ENCODE measurements at places on chromosomes 12 and 14.

DNA sequence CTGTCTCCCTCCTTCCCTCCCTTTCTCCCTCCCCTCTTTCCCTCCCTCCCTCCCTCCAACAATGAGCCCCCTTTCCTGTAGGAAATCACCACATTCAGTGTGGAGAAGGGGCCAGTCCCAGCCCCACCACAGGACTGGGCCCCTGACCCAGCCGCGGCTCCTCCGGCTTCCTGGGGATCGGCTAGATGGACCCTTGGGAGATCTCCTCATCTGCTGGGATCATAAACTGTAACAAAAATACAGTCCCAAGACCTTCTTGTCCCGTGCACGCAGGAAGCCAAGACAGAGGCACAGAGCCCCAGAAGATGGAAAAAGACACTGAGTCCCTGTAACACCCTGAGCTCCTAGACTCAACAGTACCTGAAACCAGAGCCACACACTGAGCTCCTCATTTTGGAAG is 23.9 kb downstream of the DIO3 start:
- peak; percentile 12 for DNase-seq

GRCh38 chr12:106774808-106775524 is 484 bp downstream of the RIC8B start:
- peak; percentile 63 for DNase-seq

- DNase-seq, result no peak
These were observed 136.7 kb downstream of the CHST11 start for GRCh38 chr12:104593482-104593881.

GRCh38 chr14:86987966-86988365 is 1005.0 kb downstream of the GALC start:
- no peak for DNase-seq

DNA sequence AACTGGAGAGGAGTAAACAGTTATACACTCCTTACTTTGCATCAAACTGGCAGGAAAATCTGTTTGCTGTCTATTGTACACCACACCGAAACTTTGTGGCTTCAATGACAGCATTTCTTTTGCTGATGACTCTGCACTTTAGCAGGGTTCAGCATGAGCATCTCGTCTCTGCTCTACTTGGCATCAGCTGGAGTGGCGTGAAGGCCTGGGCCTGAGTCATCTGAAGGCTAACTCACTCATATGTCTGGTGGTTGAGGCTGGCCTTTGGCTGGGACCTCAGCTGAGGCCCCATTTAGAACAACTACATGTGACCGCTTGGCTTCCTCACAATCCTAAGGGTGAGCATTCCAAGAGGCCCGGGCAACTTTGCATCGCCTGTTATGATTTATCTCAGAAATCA is 28.7 kb upstream of the REP15 start:
- no peak for DNase-seq

DNA sequence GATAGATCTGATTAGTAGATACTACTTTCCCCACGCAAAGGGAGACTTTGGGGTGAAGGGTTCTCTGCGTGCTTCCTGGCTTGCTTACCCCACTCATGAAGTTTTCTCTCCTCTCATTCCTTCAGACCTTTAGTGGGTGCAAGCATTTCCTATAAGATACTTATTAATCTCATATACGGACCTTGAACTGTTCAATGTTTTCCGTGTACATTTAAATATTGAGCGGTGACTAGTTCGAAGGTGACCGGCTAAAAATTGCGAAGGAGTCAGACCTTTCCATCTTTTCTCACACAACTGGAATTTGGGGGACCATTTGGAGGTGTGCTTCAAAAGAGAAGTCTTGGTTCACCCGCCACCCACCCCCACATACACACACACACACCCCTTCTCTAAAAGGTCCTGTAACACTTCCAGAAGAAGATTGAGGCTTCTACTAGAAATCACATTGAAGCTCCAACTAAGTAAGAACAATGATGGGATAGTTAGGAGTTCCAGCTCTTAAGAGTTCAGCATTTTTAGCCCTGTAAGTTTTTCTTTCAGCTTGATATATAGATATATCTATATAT is 6.1 kb upstream of the FOXG1 start:
- DNase-seq, result no peak

DNA sequence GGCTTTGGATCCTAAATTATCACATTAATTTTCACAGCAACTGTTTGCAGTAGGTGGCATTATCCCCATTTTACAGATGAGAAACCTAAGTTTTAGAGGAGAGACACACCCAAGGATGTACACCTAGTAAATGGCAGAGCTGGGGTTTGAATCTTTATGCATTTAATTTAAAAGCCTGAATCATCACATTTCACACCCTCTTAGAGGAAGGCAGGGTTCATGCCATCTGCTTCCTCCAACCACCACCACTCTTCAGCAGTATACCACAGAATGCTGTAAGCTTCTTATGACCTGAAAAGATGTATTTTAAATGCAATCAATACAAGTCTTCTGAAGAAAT is 90.3 kb downstream of the CRADD start:
- no peak for DNase-seq

- no peak for DNase-seq
These were observed 424.4 kb upstream of the LMO3 start for GRCh38 chr12:17030338-17030737.

- DNase-seq, result no peak
These were observed 33.7 kb upstream of the HELB start for GRCh38 chr12:66268562-66268961.

GRCh38 chr12:30457621-30458289 is 237.9 kb downstream of the IPO8 start:
- DNase-seq, result no peak

DNA sequence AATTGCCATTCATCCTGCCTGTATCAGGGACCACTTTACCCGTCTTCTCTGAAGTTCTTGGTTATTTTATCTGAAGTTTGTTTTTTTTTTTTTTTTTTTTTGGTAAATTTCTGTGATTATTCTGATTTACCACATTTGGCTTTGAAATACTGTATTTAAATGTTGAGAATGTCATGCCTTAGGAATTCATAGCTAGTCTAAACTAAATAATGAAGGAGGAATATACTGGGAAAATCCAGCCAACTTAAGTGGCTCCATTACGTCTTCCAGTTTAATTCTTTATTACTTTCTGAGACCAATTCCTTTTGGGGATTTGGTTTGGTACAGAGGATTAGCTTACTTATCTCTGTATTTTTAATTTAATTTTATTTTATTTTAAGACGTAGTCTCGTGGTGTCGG is 60.3 kb upstream of the KCNMB4 start:
- no peak for DNase-seq

- DNase-seq, result no peak
These were observed 28.7 kb downstream of the CCDC85C start for GRCh38 chr14:99575043-99576023.

GRCh38 chr12:116910645-116911451 is at the start of gene FBXW8:
FBXW8 (plus strand) TSS chr12:116910950; CDS start chr12:116911038, 88 bp downstream.
- DNase-seq, result peak; percentile 89

DNA sequence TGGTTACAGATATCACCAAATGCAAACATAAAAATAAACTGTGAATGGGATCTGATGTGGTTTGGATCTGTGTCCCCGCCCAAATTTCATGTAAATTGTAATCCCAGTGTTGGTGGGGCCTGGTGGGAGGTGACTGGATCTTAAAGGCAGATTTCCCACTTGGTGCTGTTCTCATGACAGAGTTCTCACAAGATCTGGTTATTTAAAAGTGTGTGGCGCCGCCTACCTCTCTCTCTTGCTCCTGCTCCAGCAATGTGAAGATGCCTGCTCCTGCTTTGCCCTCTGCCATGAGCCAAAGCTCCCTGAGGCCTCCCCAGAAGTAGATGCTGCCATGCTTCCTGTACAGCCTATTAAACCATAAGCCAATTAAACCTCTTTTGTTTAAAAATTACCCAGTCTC is 47.8 kb downstream of the SLC25A21 start:
- DNase-seq, result no peak

- DNase-seq, result no peak
These were observed 63.8 kb downstream of the TNFAIP2 start for GRCh38 chr14:103186909-103187586.

DNA sequence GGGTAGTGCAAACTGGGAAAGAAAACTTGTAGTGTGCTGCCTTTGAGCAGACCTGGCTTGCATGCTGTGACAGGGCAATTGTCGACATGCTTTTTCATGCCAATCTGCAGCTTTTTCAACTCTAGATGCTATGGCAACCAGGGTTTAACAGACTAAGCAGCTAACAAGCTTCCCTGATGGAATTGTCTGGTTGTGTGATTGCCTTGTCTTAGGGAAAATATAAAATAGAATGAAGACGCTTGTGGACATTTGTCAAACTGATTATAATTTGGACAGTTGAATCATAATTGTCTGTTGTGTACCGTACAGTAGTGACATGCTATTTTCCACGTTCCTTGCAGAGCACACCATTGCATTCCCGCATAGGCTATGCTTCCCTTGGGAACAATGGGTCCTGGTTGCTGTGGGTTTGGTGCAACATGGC is 113.0 kb downstream of the FOXG1 start:
- DNase-seq, result no peak

GRCh38 chr12:74349925-74350324 is 187.7 kb upstream of the ATXN7L3B start:
- no peak for DNase-seq

DNA sequence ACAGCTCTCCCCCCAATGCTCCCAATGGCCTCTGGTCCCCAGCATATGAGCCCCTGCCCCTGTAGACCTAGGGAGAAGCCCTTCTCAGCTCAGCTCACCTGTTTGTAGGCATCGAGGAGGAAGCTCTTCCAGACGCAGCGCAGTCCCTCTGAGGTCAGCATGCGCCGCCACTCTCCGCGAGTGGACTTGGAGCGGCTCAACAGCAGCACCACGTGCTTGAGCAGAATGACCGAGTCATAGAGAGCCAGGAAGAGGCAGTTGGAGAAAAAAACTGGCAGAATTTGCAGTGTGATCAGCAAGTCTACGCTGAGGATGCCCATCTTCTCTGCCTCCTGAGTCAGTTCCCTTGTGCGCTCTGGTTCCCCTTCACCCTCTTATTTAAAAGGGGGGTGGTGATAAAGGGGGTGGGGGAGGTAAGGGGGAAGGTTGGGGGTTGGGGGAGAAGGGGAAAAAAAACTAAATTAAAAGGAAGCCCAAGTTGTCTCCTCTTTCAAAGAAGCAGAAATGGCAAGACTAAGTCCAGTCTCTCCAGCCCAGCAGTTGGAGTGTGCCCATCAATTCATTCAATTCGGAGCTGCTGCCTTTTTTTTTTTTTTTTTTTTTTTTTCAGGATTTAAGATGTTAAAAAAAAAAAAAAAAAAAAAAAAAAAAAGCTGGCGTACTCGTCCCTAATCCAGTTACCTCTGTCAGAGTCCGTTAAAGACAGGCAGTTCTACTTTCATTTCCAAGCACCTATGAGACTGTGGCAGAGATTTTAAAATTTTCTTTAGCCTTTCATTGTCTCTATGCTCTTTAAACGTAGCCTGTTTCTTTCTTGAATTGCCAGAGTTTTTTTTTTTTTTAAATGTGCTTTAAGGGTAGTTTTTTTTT is at the start of gene DIO2:
Gene DIO2 (minus strand): TSS at position 352 of the 870 bp plus-strand sequence. CDS start 32 bp downstream, at position 320.
- peak; percentile 31 for DNase-seq

DNA sequence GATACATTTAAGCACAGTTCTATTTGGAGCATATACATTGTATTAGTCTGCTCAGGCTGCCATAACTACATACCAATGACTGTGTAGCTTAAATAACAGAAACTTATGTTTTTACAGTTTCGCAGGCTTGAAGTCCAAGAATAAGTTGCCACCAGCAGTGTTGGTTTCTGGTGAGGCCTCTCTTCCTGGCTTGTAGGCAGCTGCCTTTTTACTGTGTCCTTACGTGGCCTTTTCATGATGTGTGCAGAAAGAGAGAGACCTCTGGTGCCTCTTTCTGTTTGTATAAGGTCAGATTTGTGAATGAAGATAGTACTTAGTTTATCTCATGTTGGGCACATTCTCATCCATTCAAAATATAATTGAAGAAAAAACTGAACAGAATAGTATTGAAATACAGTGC is 636.6 kb downstream of the FLRT2 start:
- DNase-seq, result no peak

DNA sequence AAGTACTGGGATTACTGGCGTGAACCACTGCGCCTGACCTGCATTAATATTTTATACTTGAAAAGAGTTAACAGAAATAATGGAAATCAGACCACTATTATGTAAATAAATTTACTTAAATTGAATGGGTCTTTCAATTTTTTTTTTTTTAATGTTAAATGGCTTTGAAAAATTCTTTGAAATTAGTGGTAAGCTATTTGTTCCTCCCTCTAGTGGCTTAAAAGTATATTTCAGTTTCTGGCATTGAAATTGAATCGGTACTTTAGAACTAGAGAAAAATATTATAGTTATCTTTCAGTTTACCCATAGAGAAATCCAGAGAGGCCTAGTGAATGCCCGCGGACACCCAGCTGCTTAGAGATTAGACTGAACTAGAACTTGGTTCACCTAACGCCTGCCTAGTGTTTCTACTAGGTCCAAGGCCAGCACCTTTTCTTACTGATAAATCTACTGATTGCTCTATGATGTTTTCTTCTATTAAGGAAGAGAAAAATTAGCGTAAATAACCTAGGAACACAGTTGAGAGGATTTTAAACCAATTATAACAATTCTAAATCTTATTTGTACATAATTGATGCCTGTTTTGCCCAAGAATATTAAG is 106.5 kb downstream of the EML1 start:
- DNase-seq, result no peak

- no peak for DNase-seq
These were observed 23.7 kb upstream of the SERPINA6 start for GRCh38 chr14:94346841-94347240.

DNA sequence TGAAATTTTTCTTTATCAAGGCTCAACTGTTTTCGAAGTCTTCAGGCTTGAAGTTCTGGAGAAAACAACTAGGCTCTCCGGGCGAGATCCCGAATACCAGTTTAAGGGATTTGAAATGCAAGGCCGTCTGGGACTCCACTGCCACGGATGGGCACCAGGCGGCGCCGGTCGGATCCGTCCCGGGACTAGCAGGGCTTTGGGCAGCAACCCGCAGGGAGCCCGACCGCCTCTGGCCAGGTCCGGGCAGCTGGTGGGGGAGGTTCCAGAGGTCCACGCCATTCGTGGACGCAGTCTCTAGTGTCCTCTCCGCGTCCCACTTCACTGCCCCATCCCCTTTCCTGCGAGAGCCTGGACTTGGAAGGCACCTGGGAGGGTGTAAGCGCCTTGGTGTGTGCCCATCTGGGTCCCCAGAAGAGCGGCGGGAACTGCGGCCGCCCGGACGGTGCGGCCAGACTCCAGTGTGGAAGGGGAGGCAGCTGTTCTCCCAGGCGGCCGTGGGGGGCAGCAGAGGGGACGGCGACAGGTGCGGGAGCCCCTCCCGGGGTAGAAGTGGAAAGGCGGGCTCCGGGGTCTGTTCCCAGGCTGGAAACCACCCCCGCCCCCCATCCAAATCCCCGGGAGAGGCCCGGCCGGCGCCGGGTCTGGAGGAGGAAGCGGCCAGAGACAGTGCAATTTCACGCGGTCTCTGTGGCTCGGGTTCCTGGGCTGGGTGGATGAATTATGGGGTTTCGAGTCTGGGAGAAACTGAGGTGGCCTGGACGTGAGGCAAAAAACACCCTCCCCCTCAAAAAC is 838 bp upstream of the ERBB3 start:
- DNase-seq, result peak; percentile 89

All from right hindlimb (tissue), 1 donor.